WTC11 (cell line): ENCODE measurements at places on chromosomes 2 and 18. TPM values are rescaled to one million over a fixed set of nuclear protein-coding genes. Genes with fewer than 3 reads are reported as not detected.

- no peak for DNase-seq
- no peak overlapping the region for H3K4me3 ChIP-seq
- H3K36me3 ChIP-seq, result no peaks in the 10 kb centered on the region
Measured at GRCh38 chr2:39663187-39663930, 2.4 kb upstream of the TMEM178A start.

GRCh38 chr2:48213646-48214045 lies 307.3 kb upstream of the FBXO11 start:
- no peak overlapping the region for H3K27ac ChIP-seq
- H3K4me3 ChIP-seq, result no peak overlapping the region
- no peak for DNase-seq
- no peaks in the 10 kb centered on the region; the same call in 1 of the 2 replicates for H3K36me3 ChIP-seq
- H3K27me3 ChIP-seq, result no peaks in the 10 kb centered on the region
- H3K4me1 ChIP-seq, result peaks cover 11% of the 10 kb centered on the region

- no peaks in the 10 kb centered on the region for H3K4me1 ChIP-seq
- H3K4me3 ChIP-seq, result no peak overlapping the region
- H3K27me3 ChIP-seq, result no peaks in the 10 kb centered on the region; the same call in 1 of the 2 replicates
- no peak for DNase-seq
Measured at GRCh38 chr2:12787891-12788801, 71.4 kb downstream of the TRIB2 start.

- no peak overlapping the region for H3K4me3 ChIP-seq
- DNase-seq, result no peak
- H3K27ac ChIP-seq, result no peak overlapping the region
- H3K4me1 ChIP-seq, result no peaks in the 10 kb centered on the region
Measured at GRCh38 chr2:1002350-1002749, 51.7 kb downstream of the SNTG2 start.

- no peak overlapping the region for H3K27ac ChIP-seq
- no peaks in the 10 kb centered on the region for H3K27me3 ChIP-seq
- no peak for DNase-seq
- H3K4me3 ChIP-seq, result no peak overlapping the region
- no peaks in the 10 kb centered on the region for H3K36me3 ChIP-seq
- H3K4me1 ChIP-seq, result no peaks in the 10 kb centered on the region
Measured at GRCh38 chr2:240405684-240406313, 29.7 kb upstream of the GPC1 start.

DNA sequence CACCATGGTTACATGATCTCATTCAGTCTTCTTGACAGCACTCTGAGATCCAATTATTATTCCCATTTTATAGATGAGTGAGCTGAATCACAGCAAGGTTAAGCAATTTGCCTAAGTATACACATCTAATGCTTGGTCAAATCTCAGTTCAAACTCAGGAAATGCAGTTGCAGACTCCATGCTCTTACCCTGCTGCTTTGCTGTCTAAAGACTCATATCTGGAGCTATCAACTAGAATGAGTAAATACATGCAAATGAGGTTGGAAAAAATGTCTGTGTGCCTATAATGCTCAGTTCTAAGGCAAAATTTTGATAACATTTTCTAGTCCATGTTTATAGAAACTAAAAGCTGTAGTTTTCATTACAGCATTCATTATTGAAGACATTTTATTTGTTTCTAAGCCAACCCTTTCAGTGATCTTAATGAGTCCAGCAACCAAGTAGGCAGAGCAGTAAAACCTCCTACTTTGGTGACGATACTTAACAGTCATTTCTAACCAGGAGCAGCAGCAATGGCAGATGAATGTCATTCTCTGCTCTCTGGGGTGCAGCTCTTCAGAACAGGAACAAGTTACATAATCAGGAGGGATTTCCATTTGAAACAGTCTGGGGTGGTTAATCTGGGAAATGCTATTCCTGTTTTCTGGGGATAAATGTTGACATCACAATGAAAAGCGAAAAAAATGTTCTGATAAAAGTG lies 396.8 kb upstream of the UBE2E3 start:
- no peak overlapping the region for H3K27ac ChIP-seq
- H3K4me1 ChIP-seq, result peaks cover 6% of the 10 kb centered on the region
- no peaks in the 10 kb centered on the region for H3K27me3 ChIP-seq
- H3K4me3 ChIP-seq, result no peak overlapping the region
- peaks cover 13% of the 10 kb centered on the region for H3K36me3 ChIP-seq
- DNase-seq, result no peak

DNA sequence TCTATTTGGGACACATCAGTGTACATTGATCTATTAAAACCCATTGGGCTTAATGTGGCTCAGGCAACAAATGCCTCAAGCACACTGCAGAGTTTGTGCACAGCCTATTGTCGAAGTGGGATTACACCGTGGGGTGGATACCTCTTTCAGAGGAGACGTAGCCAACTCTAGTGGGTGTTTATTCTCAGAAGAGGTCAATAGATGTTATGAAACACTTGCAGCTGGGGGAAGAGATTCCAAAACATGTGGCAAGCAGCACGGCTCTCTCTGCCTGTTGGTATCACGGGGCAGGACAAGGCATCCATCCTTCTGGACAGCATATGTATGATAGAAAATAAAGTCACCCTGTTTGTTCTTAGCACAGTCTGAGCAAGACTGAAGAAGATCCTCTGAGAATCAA lies 121.4 kb upstream of the COPS8 start:
- H3K27me3 ChIP-seq, result peaks cover 4% of the 10 kb centered on the region
- H3K27ac ChIP-seq, result no peak overlapping the region
- DNase-seq, result no peak
- peaks cover 27% of the 10 kb centered on the region for H3K4me1 ChIP-seq

GRCh38 chr2:68333931-68334330 lies 14.2 kb upstream of the CNRIP1 start:
- no peak overlapping the region for H3K27ac ChIP-seq
- no peaks in the 10 kb centered on the region for H3K36me3 ChIP-seq
- peaks cover 18% of the 10 kb centered on the region for H3K4me1 ChIP-seq
- no peaks in the 10 kb centered on the region for H3K27me3 ChIP-seq

DNA sequence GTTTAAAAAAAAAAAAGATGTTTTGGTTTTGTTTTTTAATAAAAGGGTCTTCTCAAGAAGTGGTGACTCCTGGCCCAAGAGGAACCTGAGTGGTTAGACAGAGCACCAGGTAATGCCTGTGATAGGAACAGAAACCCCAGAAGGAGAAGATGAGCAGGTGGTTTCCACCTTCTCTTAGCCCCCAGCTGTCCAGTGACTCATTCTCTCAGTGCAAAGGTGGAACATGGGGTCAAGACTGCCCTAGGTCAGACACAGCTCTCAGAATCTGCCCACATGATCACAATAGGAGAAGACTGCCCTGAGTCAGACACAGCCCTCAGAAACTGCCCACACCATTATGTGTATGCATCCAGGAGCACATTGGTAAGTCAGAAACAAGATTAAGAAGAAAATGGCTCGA lies 61.8 kb downstream of the TBC1D8 start:
- H3K36me3 ChIP-seq, result peaks cover 10% of the 10 kb centered on the region
- H3K4me3 ChIP-seq, result no peak overlapping the region
- H3K4me1 ChIP-seq, result peaks cover 14% of the 10 kb centered on the region
- H3K27ac ChIP-seq, result no peak overlapping the region; the same call in 1 of the 2 replicates
- no peaks in the 10 kb centered on the region for H3K27me3 ChIP-seq

DNA sequence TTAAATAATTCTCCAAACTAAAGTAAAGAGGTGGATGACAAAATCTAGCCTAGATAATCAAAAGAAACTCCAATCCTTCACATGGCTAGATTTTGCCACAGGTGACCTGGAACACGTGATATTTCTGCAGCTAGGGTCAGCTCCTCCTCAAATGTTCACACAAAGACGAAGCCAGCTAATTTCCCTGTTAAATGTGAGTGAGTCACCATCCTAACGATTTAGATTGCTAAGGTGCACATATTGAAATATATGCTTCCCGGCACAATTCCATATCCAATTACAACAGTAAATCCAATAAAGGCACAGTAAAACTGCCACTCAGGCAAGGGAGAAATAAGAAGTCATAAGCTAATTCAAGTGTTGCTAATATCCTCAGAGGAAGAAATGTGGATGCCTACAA lies 28.7 kb downstream of the IKZF2 start:
- no peaks in the 10 kb centered on the region for H3K27me3 ChIP-seq
- no peak for DNase-seq
- no peak overlapping the region for H3K4me3 ChIP-seq
- peaks cover 13% of the 10 kb centered on the region for H3K4me1 ChIP-seq
- no peaks in the 10 kb centered on the region for H3K36me3 ChIP-seq
- no peak overlapping the region for H3K27ac ChIP-seq

DNA sequence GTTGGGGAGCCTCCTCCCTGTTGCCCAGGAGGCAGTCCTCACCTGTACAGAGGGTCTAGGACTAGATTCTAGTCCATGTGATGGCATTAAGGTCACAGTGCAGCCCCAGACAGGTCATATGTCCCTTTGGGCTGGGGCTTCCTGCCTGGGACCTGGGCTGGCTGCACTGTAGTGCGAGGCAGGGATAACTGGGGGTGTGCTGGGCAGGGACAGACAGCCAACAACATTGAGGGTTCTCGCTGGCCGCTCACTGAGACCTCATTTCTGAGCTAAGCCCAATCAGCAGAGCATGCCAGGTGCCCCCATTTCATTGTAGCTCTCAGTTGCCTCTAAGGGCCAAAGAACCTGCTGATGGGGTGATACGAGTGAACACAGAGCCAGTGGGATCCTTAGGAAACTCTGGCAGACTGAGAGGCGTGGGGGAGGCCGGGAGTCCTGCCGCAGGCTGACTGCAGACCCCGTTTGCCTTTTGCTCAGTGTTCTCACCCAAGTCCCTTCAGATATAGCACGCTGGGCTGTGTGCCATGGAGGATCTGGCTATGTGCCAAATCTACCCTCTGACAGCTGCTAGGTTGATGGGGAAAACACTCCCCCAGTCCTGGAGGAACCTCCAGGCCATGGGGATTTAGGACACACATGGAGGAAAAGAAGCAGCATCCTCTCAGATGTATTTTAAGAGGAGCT lies 51.9 kb downstream of the DYSF start:
- H3K4me3 ChIP-seq, result no peak overlapping the region
- H3K4me1 ChIP-seq, result peaks cover 8% of the 10 kb centered on the region
- no peak for DNase-seq
- H3K27me3 ChIP-seq, result no peaks in the 10 kb centered on the region
- H3K36me3 ChIP-seq, result no peaks in the 10 kb centered on the region

Gene CIDEA
- total RNA-seq, result 0.23 to 0.50 TPM (median 0.23 TPM) in 3 replicates

Gene GCG
- total RNA-seq, result 0.14 TPM in 1 of 3 replicates, not detected in the others

Gene TLX2
- total RNA-seq, result 0.18 to 0.39 TPM (median 0.26 TPM) in 3 replicates

Gene CTIF
- 18.9 to 28.5 TPM (median 20.4 TPM) in 3 replicates for total RNA-seq
